ENCODE measurements at places on chromosomes 6 and 20. TPM values are rescaled to one million over a fixed set of nuclear protein-coding genes. Genes with fewer than 3 reads are reported as not detected.

DNA sequence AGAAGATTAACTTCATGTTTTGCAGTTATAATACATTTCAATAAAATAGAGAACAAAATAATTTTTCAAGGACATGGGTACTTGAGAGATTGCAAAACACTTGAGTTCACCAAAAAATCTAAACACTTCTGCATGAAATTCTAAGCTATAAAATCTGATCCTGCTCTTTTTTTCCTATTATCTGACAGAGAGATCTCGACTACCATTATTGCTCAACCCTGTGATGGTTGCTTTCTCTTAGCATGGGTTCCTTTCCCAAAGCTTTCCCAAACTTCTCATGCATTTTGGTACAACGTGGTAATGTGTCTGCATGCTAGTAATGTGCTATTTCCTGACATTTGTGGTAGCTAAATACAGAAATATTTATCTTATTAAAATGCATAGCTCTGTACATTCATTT is 1243.1 kb upstream of the ADGRB3 start:
- no peak for DNase-seq

DNA sequence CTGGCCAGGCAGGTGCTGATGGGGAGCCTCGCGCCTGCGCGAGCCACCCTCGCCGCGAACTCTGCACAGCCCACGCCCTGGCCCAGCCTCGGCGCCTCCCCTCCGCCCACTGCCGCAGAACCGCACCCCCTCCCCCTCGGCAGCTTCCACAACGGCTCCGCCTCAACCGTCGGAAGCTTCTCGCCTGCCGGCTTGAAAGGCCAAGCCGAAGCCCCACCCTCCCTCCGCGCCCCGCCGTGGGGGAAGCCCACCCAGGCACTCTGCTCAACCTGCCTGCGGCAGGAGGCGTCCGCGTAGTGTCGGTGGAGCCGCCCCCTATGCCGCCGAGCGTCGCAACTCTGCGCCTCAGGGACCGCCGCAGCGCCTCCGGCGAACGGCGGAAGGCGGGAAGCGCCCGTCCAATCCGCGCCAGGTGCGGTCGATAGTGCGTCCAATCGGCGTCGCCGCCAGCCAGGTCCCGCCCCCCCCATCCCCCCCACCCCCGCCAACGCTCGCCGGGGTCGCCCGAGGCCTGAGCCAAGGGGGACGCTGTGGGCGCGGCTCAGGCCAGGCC is at the start of gene SYCP2:
Gene SYCP2, minus strand, starts transcription at position 342 of the 553 bp plus-strand sequence. CDS start 11,224 bp downstream, outside the sequence.
- no peak for DNase-seq

DNA sequence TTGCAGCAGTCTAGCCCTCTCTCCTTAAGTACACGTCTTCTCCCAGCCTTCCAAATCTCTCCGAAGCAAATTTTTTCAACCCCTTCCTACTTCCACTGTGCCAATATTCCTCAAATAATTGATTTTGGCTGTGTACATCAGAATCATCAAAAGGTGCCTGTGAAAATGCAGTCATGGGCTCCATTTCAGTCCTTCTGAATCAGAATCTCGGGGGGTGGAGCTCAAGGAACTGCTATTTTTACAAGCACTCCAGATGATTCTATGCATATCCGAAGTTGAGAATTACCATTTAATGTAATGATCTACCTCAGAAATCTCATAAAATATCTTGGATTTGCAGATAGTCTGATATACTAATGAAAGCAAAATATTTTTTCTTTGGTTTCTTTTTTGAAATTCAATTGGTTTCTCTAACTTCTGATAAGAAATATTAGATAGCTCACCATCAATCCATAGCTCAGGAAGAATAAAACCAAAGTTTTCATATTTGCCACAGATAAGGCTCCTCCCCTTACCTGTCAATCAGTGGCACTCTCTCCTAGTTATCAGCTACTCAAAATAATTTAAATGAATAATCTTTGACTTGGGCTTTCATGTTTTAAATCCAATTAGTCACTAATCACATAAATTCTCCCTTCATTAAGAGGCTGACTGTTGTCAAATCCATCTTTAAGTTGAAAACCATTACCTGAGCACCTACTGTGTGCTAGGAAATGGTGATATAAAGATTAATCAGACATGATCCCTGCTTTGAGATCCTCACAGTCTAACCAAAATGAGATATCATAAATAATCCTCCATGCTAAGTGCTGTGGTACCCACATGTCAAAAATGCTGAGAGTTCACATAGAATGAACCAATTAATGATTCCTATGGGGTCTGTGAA is 36.4 kb upstream of the STXBP5 start:
- no peak for DNase-seq

DNA sequence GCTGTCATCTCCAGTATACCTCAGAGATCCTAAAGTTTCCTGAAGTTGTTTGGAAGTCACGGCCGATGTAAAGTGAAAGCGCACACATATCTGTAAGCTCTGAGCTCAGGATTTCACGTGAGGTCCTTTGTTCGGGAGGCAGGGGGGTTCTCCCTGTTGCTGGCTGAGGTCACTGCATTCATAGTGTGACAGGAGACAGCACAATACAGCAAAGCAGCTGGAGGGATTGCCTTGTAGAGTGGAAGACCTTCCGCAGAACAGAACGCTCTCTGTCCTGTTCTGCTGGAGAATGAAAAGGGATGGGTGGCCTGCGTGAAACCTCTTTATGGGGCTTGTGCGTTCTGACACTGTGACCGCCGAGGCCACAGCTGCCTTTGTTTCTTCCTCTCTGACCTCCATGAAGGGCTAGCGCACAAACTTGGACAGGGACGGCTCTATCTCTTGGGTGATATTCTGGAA is 13.4 kb upstream of the SERPINB1 start:
- DNase-seq: no peak

DNA sequence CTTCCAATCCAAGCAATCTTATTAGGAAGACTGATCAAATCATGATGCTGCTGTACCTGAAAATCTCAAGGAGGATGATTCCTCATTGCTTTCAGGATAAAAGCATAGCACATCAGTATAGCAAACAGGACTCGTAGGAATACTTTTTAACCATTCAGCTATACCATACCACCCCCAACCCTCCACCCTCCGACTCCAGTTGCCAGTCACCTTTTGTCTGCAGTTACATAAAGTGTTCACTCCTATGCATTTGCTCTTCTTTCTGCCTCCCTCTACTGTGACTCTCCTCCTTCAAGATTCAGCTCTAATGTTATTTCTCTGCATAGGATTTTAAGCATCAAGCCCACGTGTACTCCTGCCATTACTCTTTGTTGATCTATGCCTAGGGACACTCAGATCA is 124.7 kb upstream of the KCNQ5 start:
- no peak for DNase-seq

DNA sequence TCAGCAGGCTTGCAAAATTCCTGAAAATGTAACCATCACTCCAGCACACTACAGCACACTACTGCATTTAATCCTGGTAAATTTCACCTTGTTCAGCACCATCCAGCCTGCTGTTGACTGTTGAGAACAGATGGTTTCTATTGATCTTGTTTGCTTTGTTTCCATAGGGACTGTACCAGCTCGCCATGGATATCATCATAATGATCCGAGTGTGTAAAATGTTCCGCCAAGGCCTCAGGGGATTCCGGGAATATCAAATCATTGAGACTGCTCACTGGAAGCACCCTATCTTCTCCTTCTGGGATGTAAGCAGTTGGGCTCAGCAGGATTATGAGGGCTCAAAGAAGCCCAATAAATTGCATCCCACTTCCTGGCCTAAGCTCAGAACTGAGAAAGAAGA is 4.1 kb downstream of the CNBD2 start:
- no peak for DNase-seq

The HRH3 gene
- 0.04 TPM for polyA plus RNA-seq

The MMS22L gene
- polyA plus RNA-seq: 11.7 TPM

The ROS1 gene
- polyA plus RNA-seq: 0.16 TPM

The FAM184A gene
- polyA plus RNA-seq: 10.3 TPM

The BTNL2 gene
- 1.3 TPM for polyA plus RNA-seq
